IMR-90 (cell line): ENCODE measurements at places on chromosomes 5 and 9. TPM values are rescaled to one million over a fixed set of nuclear protein-coding genes. Genes with fewer than 3 reads are reported as not detected.

DNA sequence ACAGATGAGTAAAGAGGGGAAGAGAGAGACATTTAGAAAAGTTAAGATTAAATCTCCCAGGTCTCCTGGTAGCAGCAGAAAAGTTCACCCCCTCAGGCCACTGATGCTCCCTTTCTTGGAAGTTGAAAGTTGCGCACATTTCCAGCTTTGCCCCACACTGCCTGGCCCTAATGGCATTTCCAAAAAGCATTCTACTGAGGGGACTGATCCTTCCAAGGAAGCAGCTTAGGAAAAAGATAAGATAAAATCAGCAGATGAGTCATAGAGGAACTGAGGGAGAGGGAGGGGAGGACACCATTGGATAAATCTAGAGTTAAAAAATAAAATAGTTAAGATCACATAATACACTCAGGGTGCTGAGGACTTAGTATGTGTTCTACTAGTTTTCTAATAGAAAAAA lies 67.6 kb upstream of the SLC12A2 start:
- no peak overlapping the region for H3K27ac ChIP-seq
- H3K4me3 ChIP-seq, result no peak overlapping the region
- no peaks in the 10 kb centered on the region for H3K27me3 ChIP-seq
- DNase-seq, result peak; percentile 25

DNA sequence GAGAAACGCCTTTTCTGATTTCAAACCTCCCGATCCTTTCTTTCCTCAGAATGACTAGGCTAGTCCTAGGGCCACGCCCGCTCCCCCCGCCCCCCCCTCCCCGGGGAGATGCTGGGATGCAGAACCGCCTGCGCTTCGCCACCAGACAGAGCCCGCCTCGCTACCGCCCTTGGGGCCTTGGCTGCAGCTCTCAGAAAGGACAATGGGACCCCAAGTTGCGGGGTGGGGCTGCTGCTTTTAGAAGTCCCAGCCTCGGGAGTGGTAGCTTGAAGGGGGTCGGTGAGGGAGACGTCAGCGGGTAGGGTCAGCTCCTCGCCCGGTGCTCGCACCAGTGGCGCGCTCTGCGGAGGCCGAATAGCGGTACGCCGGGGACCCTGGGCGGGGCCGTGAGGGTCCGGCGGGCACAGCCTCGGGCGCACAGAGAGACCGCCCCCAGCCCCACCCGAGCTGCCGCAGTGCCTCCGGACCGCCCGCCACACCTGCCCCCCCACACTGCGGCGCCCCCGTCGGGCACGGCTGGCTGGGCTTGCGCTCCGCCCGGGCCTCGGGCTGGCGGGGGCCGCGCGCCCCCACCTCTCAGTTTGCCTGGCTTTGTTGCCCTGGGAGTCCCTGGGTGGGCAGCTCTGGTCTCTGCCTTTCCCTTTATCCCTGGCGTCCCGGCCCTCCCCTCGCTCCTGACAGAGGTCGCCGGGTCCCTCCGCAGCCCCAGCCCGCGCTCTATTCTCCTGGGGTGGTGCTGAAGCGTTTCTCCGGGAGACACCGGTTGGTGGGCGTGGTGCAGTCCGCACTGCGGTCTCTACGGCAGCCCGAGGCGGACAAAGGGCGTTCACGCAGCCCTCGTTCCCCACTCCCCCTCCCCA lies 1.2 kb downstream of the MAP1B start:
- H3K4me3 ChIP-seq, result peak overlapping the region; percentile 97
- no peaks in the 10 kb centered on the region for H3K27me3 ChIP-seq
- H3K4me1 ChIP-seq, result peaks cover 12% of the 10 kb centered on the region
- peak overlapping the region; percentile 86 for H3K27ac ChIP-seq
- H3K36me3 ChIP-seq, result peaks cover 2% of the 10 kb centered on the region; the same call in 1 of the 2 replicates
- DNase-seq, result peak; percentile 67

GRCh38 chr5:137264041-137264440 lies 235.1 kb downstream of the SPOCK1 start:
- H3K27ac ChIP-seq, result no peak overlapping the region
- DNase-seq, result no peak
- H3K36me3 ChIP-seq, result no peaks in the 10 kb centered on the region
- H3K27me3 ChIP-seq, result no peaks in the 10 kb centered on the region
- no peak overlapping the region for H3K4me3 ChIP-seq

GRCh38 chr9:38360839-38361472 lies 31.5 kb upstream of the ALDH1B1 start:
- DNase-seq, result no peak
- peaks cover 7% of the 10 kb centered on the region for H3K27me3 ChIP-seq
- no peak overlapping the region for H3K27ac ChIP-seq
- H3K4me3 ChIP-seq, result no peak overlapping the region
- H3K4me1 ChIP-seq, result peaks cover 3% of the 10 kb centered on the region

DNA sequence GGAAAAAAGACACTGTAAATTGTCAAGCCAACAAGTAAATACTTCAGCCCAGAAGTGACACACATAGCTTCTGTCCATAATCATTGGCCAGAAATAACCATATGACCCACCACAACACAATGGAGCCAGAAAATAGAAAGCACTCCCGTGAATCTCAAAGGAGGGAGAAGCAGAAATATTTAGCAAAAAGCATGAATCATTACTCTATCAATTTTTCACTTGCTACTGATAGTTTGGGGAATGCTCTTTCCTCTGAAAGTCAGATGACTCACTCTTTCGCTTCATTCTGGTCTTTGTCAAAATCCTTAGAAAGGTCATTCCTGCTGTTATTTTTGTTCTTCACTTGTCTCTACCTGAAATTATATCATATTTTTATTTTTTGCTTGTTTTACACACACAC lies 312.6 kb downstream of the TMEM232 start:
- no peak overlapping the region for H3K4me3 ChIP-seq
- H3K27ac ChIP-seq, result no peak overlapping the region
- no peak for DNase-seq
- no peaks in the 10 kb centered on the region for H3K36me3 ChIP-seq
- H3K27me3 ChIP-seq, result no peaks in the 10 kb centered on the region

DNA sequence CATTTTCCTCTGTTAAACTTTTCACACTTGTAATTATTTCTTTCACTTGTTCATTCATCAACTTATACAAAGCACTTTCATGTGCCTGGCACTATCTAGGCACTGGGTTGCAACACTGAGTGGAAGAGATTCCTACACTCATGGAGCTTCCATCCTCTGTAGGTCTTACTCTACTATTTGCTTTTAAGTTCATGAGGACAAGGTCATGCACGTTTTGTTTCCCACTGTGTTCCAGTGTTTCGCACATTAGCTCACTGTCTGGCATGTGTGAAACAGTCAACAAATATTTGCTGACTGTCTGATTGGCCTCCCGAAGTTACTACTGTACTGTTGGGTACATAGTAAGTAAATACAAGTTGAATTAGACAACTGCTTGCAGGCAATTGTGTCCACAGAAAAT lies 87.9 kb upstream of the IFNK start:
- no peak overlapping the region for H3K4me3 ChIP-seq
- no peak overlapping the region for H3K27ac ChIP-seq
- H3K4me1 ChIP-seq, result no peaks in the 10 kb centered on the region
- DNase-seq, result no peak
- no peaks in the 10 kb centered on the region for H3K36me3 ChIP-seq

DNA sequence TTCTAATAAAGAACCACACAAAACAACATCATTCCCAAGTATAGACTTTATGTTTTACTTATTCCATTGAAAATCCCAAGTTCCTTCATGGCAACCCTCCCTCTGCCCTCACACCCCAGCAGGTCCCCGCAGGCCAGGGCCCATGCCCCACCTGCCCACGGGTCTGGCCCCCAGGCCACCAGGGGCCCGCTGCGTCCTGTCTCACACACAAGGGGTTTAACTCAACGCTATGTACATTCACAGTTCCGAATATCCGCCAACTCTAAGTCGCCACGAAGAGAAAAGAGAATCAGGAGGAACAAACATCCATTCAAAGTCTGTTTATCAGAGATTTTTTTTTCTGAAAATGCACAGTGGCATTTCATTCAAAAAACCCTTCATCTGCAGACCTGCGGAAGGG lies 16.2 kb upstream of the SLC6A3 start:
- peaks cover 67% of the 10 kb centered on the region for H3K36me3 ChIP-seq
- H3K4me1 ChIP-seq, result no peaks in the 10 kb centered on the region
- H3K27ac ChIP-seq, result no peak overlapping the region
- no peaks in the 10 kb centered on the region for H3K27me3 ChIP-seq
- no peak for DNase-seq

- H3K27me3 ChIP-seq, result peaks cover 30% of the 10 kb centered on the region
- H3K27ac ChIP-seq, result no peak overlapping the region
- DNase-seq, result no peak
- H3K4me1 ChIP-seq, result no peaks in the 10 kb centered on the region
Measured at GRCh38 chr5:136207631-136208030, 14.7 kb upstream of the SMIM32 start.

DNA sequence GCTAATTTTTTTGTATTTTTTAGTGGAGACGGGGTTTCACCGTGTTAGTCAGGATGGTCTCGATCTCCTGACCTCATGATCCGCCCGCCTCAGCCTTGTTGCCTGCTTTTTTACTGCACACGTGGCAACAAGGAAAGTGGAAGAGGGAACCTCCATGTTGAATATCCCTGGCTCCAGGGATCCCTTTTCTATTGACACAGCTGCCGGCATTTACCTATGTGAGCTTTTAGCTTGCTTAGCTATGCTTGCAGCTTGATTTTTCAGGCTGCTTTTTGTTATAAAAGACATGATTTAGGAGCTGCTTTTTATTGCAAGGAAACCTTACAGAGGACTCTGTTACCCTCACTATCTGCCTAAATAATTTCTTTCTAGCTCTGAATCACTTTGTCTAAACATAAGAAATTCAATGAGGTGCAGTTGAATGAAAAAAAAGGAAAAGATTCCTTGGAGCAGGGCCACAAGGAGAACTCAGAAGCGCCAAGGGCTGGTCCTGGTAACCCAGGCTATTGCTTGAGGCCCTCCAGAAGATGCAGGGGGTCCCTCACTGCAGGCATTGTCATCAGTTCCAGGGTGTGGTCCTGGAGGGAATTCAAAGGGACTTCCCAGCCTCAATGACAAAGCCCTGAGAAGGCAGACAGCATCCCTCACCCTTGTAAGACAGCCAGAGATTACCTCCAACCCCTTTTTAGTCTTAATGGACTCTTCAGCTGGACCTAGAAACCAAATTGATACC lies 89.9 kb downstream of the SYK start:
- no peaks in the 10 kb centered on the region for H3K36me3 ChIP-seq
- peaks cover 42% of the 10 kb centered on the region for H3K27me3 ChIP-seq
- no peak overlapping the region for H3K4me3 ChIP-seq
- no peaks in the 10 kb centered on the region for H3K4me1 ChIP-seq

- no peaks in the 10 kb centered on the region for H3K27me3 ChIP-seq
- H3K36me3 ChIP-seq, result peaks cover 51% of the 10 kb centered on the region
- no peak overlapping the region for H3K27ac ChIP-seq
- H3K4me1 ChIP-seq, result no peaks in the 10 kb centered on the region
Measured at GRCh38 chr9:114006931-114007691, 71.0 kb downstream of the AMBP start.

DNA sequence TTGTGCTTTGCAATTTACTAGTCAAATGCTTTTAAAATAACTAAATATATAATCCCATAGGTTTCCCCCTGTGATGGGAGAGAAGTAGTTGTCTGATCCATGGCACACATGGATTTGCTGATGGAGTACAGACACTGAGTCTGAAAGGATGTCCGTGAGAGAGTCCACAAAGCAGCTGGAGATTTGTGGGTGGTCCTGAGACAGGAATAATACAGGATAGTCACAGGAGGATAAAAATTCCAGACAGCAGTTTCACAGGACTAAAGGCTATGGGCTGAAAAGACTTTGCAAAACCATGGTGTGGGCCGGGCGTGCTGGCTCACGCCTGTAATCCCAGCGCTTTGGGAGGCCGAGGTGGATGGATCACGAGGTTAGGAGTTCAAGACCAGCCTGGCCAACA lies 58.7 kb upstream of the ZFR start:
- H3K4me3 ChIP-seq, result no peak overlapping the region
- peaks cover 27% of the 10 kb centered on the region for H3K4me1 ChIP-seq
- no peak for DNase-seq
- no peak overlapping the region for H3K27ac ChIP-seq
- peaks cover 7% of the 10 kb centered on the region; the same call in 1 of the 2 replicates for H3K27me3 ChIP-seq

DNA sequence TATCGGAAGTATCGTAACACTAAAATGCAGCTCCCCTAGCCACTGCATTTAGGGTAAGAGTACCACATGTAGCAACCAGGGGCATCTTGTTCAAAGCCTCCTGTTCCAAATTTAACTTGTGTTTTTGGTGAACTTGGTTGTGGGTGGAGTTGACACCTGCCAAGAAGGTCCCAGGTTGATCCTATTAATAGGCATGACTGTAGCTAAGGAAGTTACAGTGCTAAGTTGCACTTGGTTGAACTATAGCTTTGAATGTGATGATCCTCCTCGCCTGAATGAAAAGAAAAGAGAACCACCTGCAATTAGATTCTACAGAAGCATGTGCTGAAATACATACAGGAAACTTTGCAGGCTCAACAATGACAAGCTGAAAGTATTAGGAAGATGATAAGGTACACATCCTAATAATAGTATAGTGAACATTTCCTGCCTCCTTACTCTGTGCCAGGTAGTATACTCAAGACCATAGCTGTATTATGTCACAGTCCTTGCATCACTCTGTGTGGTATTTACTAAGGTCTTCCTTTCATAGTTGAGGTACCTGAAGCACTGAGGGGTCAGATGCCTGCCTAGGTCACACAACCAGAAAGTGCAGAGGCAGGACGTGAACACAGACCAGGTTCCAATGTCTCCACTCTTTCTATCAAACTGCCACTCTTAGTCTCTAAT lies 64.5 kb upstream of the PIP5K1B start:
- H3K36me3 ChIP-seq, result no peaks in the 10 kb centered on the region
- H3K4me3 ChIP-seq, result no peak overlapping the region
- H3K4me1 ChIP-seq, result no peaks in the 10 kb centered on the region

DNA sequence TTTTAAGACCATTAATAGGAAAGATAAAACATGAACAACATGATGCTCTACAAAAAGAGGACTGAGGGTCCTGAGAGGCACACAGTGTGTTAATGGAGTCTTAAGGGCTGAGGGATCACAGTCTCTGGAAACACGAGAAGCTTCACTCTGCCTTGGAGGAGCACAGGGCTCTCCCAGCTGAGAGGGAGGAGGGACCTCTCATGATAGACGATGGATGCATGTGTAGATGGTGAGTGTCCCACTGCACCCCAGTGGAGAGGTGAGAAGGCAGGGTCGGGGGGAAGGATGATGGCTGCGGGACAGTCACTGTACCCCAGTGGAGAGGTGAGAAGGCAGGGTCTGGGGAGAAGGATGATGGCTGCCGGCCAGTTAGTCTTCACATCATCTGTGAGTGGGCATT lies 613.4 kb downstream of the IRX1 start:
- H3K4me3 ChIP-seq, result no peak overlapping the region
- no peak overlapping the region for H3K27ac ChIP-seq
- H3K36me3 ChIP-seq, result no peaks in the 10 kb centered on the region
- H3K27me3 ChIP-seq, result no peaks in the 10 kb centered on the region
- no peak for DNase-seq
- no peaks in the 10 kb centered on the region for H3K4me1 ChIP-seq

DNA sequence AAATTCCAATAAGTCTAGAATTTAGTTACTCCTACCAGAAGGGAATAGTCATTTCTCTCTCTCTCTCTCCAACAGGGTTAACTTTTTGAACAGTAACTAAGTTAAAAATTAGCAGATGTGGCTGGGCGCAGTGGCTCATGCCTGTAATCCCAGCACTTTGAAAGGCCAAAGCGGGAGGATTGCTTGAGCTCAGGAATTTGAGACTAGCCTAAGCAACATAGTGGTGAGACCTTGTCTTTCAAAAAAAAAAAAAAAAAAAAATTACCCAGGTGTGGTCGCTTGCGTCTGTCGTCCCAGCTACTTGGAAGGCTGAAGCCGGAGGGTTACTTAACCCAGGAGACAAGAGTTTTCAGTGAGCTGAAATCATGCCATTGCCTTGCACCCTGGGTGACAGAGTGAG lies 639.7 kb downstream of the PTPRD start:
- DNase-seq, result no peak
- no peak overlapping the region for H3K27ac ChIP-seq
- H3K4me1 ChIP-seq, result no peaks in the 10 kb centered on the region
- H3K27me3 ChIP-seq, result no peaks in the 10 kb centered on the region
- H3K36me3 ChIP-seq, result no peaks in the 10 kb centered on the region

CTSV gene
- polyA plus RNA-seq, result 0.53 and 0.75 TPM in 2 replicates

HMCN2 gene
- polyA plus RNA-seq, result 0.02 and 0.03 TPM in 2 replicates

OR1Q1 gene
- not detected in 2 replicates for polyA plus RNA-seq

F2RL1 gene
- polyA plus RNA-seq, result 4.7 and 5.6 TPM in 2 replicates
